ENCODE measurements at places on chromosomes 6 and 20. TPM values are rescaled to one million over a fixed set of nuclear protein-coding genes. Genes with fewer than 3 reads are reported as not detected.

- DNase-seq = no peak
Observed at GRCh38 chr6:15894973-15895725, 232.3 kb upstream of the DTNBP1 start.

DNA sequence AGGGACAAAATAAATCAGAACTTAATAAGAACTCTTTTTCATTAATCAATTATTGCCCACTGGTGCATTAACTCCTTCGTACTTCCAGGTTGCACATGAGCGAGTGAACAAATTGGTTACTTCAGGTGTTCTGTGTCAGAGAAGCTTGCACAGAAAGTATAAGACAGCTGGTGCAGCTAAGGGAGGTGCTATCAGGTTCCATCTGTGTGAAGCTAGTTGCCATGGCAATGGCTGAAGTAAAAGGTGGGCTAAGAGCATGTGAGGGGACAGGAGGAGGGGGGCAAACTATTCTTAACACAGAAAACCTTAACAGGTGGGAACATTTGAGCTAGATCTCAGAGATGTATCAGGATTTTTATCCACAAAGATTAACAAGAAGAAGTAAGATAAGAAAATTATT, 81.6 kb downstream of the MANEA start:
- no peak for DNase-seq

DNA sequence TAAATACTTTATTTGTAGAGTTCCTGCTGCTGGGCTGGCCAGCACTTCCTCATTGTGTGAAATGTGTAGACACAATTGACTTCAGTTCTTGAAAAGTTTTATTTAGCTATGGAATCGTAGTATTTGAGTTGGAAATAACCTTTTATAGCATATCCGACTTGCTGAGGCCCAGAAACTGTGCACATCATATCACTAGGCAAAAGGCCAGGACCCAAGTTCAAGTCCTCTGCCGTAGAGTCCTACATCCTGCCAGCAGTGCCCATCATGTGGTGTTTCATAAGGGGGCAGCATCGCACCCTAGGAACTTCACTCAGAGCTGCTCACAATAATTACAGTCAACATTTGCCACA, 207.7 kb upstream of the SNX9 start:
- DNase-seq = no peak

- DNase-seq = no peak
Observed at GRCh38 chr6:8439601-8440268, 4.4 kb upstream of the SLC35B3 start.

HLA-E gene
- 83.1 TPM for polyA plus RNA-seq

DNA sequence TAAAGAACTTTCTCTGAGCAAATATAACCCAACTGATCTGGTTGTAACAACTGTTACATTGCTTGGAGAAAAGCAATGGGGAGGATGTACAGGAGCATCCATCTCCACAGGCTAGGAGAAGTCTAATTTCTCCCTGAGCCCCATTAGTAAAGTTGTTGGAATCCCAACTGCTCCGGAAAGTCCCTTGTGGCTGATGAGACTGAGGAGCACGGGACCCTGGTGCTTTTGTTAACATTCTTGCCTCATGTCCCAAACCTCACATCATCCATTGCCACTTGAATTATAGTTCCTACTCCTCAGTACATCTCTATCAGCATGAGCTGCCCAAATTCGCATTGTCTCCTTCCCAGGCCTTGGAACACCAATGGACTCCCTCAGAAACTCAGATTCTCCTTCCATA, 260.6 kb upstream of the BMP2 start:
- no peak for DNase-seq

DNA sequence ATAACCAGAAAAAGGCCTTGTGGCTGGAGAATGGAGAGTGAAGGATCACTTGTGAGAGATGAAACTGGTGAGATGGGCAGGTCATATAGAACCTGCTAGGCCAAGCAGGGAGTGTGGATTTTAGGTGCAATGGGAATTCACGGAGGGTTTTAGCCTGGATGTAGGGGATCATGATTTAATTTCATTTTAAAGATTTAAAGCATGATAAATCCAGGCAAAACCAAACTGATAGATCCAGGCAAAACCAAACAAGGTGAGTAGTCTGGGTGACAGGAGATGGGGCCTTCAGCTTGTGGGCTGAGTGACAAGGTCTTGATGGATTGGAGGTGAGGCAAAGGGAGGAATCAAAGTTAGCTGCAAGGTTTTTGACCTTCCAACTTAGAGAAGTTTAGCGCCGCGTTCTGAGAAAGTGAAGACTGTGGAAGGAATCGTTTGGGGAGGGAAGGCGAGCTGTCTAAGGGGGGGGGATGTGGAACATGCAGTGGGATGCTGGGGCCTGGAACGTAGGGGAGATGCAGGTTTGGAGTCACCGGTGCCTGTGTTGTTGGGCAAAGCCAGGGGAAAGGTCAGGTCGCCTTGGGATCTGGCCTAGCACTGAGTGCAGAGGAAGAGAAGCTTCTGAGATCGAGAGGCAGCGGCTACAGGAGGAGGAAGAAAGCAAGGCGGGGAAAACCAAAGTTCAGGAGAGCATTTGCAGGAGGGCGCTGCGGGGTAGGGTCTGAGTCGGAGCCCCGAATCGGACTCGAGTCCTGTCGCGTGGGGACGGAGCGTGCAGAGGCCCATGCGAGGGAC, 1.3 kb upstream of the PLCG1 start:
- DNase-seq = no peak

DNA sequence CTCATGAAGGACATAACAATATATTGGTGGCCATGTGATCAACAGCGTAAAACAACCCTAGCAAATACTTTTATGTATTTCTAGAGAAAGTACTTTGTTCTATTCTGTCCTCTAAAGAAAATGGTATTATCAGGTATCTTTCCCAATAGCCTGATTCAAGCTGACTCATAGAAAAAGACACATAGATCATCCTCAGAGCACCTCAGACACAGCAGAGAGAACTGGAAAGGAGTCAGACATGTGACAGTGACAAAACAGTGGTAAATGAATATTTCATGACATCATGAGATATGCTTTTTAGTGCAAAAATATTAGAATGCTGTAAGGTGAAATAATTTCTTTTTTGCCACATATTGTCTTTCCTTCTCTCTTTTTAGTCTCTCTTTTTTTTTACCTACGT, 1355.0 kb upstream of the MAP3K7 start:
- DNase-seq = no peak

FAM83B gene
- polyA plus RNA-seq = 0.14 TPM

OPRL1 gene
- polyA plus RNA-seq = 1.4 TPM

GRCh38 chr20:5395932-5396727, 79.4 kb upstream of the PROKR2 start:
- DNase-seq = no peak

DNA sequence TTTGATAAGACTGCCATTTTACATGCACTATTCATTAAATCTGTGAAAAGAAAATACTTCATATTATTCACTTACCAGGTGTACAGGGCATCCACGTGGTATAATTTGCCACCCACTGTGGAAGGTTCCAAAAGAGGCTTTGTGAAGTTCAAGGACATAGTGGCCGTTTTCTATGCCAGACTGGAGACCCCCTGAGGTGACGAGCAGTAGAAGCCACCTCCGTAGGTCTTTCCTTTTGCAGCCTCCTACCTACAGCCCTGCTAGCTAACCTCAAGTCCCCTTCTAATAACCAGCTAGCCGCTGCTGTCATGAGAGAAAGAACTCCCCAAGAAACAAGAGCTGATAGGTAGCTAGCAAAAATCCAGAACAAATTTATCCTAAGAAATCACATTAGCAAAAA, 110.5 kb downstream of the ARHGAP18 start:
- no peak for DNase-seq

- DNase-seq = no peak
Observed at GRCh38 chr20:17935186-17935585, 33.4 kb downstream of the SNX5 start.

DNA sequence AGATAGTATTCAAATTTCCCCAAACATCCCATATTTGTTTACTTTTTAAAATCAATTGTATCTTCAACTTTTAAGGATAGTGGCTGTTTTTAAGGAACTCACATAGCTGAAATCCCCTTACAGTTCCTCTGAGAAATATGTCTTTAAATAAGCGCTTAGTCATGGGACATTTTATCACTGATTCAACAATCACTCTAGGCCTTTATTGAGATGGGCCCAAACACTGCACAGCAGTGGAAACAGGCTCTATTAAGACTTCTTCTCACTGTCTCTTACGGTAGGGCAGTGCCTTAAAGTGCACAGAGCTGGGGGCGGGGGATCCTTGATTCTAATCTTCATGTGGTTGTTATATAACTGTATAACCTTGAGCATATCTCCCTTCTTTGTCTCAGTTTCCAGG, 59.8 kb upstream of the RREB1 start:
- peak; percentile 18 for DNase-seq

DNA sequence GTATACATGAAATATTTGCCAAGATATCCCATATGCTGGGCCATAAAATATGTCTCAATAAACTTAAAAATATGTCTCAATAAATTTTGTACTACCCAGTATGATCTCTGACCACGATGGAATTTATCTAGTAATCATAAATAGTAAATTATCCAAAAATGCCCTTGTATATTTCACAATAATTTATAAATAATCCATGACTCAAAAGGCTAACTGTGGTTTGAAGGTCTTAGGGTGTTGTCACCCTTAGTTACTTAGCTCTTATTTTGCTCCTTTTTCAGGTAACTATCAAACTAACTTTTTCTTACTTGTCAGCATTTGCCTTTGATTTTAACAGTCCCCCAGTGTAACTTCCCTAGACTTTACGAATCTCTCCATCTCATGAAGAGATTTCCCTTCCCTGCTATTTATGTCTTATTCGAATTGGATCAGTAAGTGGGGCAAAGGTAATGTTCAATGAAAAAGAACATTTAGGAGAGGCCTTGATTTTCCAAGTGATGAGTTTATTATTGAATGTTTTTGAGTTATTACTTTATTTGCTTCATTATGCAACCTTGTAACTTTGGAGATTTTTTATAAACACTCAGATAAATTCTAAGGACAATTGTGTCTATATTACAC, 109.0 kb upstream of the THBS2 start:
- DNase-seq = no peak

ADGRG6 gene
- 9.0 TPM for polyA plus RNA-seq

FAM217A gene
- 0.49 TPM for polyA plus RNA-seq

GSTA3 gene
- not detected for polyA plus RNA-seq

TULP1 gene
- polyA plus RNA-seq = 1.6 TPM

ZNF341 gene
- polyA plus RNA-seq = 2.6 TPM

BNIP5 gene
- 0.07 TPM for polyA plus RNA-seq

- DNase-seq = peak; percentile 59
Observed at GRCh38 chr6:108526739-108527174, 34.0 kb upstream of the FOXO3 start.

DNA sequence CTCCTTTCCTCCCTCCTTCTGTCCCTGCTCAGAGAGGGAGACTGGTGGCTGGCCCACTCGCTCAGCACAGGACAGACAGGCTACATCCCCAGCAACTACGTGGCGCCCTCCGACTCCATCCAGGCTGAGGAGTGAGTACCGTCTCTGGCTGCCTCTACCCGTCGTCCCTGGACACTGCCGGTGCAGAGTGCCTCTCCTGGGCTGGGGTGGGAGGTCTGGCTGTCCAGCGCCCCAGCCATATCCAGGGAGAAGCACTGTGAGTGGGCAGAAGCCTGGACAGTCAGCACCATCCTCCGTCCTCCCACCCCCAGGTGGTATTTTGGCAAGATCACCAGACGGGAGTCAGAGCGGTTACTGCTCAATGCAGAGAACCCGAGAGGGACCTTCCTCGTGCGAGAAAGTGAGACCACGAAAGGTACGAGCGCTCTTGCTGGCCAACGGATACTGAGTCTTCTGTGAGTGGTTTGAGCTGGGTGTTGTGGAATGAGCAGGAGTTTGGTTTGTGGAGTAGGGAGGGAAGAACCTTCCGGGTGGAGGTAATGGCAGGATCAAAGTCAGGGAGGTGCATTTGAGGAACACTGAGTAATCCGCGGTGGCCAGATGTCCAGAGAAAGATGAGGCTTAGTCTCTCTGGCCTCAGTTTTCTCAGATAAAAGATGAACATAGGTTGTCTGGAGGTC, 48.1 kb downstream of the SRC start:
- no peak for DNase-seq

- no peak for DNase-seq
Observed at GRCh38 chr20:50337521-50338466, 147.2 kb downstream of the CEBPB start.

CGA gene
- polyA plus RNA-seq = 3.8 TPM

HACE1 gene
- polyA plus RNA-seq = 8.2 TPM

EFCAB8 gene
- 0.04 TPM for polyA plus RNA-seq

DNA sequence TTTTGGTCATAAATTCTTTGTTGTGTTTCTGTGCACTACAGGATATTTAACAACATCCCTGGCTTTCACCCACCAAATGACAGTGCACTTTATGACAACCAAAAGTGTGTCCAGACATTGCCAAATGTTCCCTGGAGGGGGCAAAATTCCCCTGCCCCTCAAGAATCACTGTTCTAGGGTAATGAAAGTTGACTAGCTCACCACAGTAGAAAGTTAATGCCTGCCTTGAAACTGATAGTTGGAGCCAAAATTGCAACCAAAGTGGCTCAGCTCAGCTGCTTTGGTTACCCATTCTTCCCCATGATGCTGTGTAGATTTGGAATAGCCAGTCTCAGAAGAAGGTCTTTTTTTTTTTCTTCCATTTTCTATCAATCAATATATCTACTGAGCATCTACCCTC, 150.6 kb downstream of the RALGAPA2 start:
- DNase-seq = no peak

GRCh38 chr6:135217663-135218062, 36.6 kb downstream of the MYB start:
- no peak for DNase-seq

- DNase-seq = no peak
Observed at GRCh38 chr6:32558426-32559057, 28.5 kb upstream of the HLA-DRB5 start.

- DNase-seq = no peak
Observed at GRCh38 chr6:134081506-134081905, 29.1 kb upstream of the SLC2A12 start.

DNA sequence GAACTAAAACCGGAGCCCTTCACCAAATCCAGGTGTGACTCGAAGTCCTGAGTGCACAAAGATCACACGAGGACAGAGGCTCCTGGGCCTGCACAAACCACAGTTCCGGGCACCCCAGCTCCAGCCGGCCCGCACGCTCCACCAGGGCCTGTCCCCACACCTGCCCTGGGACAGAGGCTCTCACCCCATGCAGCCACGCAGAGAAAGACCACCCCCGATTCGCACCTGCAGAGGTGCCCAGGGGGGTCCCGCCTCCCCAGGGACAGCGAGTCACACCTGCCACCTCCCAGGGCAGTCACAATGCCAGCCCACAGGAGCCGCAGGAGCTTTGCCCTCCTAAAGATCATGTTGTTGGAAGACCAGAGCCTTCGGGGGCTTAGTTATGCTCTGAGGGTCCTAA, 25.4 kb upstream of the MRGBP start:
- DNase-seq = no peak

GRCh38 chr20:24627926-24628325, 158.5 kb downstream of the SYNDIG1 start:
- DNase-seq = no peak

CASS4 gene
- 7.4 TPM for polyA plus RNA-seq

- DNase-seq = peak; percentile 1
Observed at GRCh38 chr6:57013521-57013926, 33.0 kb upstream of the KIAA1586 start.

GRCh38 chr20:51335329-51335841, 207.1 kb downstream of the NFATC2 start:
- no peak for DNase-seq

All from muscle of leg (tissue), 16 donors.